ENCODE measurements at places on chromosomes 5 and 9.

GRCh38 chr9:68978066-68978465 is 35.8 kb downstream of the PRKACG start:
- no peak for DNase-seq

- peak; percentile 45 for DNase-seq
Observed at GRCh38 chr9:136339173-136339957, 12.0 kb downstream of the GPSM1 start.

- peak; percentile 56 for DNase-seq
Observed at GRCh38 chr5:149141224-149141956, at the start of gene ABLIM3. Gene ABLIM3, plus strand, starts transcription at chr5:149141493. Its CDS starts 603 bp downstream, at chr5:149142096.

- no peak for DNase-seq
Observed at GRCh38 chr5:4627929-4628328, 512.2 kb upstream of the ADAMTS16 start.

DNA sequence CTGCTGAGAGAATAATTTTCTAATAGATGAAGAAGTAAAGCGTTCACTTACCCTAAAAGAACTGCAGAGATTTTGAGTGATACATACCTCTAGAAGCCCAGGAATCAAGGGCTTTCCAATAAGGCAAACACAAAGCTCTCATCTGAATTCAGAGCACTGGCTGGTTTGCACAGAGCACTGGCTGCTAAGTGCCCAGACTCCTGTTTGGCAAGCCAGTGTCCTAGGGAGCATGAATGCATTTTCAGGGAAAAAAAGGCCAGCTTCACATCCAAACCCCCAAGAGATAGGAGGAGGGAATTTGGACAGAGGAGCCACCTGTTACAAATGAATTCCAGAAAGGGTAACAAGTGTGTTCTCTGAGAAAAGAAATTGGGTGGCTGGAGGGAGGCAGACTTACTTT is 65.3 kb downstream of the ARSB start:
- no peak for DNase-seq

DNA sequence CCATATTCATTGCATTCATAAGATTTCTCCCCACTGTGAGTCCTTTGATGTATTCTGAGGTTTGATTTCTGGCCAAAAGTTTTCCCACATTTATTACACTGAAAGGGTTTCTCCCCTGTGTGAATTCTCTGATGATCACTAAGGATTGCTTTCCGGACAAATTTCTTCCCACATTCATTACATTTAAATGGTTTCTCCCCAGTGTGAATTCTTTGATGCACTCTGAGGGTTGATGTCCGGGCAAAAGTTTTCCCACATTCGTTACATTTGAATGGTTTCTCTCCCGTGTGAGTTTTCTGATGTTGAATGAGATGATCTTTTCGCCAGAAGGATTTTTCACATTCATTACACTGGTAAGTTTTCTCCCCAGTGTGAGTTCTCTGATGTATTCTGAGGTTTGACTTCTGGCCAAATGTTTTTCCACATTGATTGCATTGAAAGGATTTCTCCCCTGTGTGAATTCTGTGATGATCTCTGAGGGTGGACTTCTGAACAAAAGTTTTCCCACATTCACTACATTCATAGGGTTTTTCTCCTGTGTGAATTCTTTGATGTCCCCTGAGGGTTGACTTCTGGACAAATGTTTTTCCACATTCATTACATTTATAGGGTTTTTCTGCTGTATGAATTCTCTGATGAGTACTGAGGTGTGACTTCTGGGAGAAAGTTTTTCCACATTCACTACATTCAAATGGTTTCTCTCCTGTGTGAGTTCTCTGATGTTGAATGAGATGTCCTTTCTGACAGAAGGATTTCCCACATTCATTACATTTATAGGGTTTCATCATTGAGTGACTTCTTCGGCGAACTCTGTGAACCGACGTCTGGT is 18.8 kb downstream of the ZNF510 start:
- no peak for DNase-seq

GRCh38 chr5:61331407-61332357 is at the start of gene ZSWIM6:
Gene ZSWIM6, plus strand, starts transcription at chr5:61332258. Its CDS starts 15 bp downstream, at chr5:61332273.
- DNase-seq = peak; percentile 98

GRCh38 chr5:156376751-156377150 is 49.8 kb downstream of the SGCD start:
- no peak for DNase-seq

GRCh38 chr9:29212397-29213387 is 1639.4 kb upstream of the C9orf72 start:
- no peak for DNase-seq

GRCh38 chr5:144404672-144405071 is 234.0 kb downstream of the KCTD16 start:
- DNase-seq = no peak

GRCh38 chr9:134352247-134352933 is 26.1 kb downstream of the RXRA start:
- no peak for DNase-seq

GRCh38 chr9:6229619-6230018 is 14.0 kb downstream of the IL33 start:
- DNase-seq = no peak

- DNase-seq = no peak
Observed at GRCh38 chr9:109815366-109815947, 35.5 kb downstream of the PALM2AKAP2 start.
